CD4-positive, alpha-beta T cell treated with Interleukin-17A for 4 hours (primary cell): ENCODE measurements at places on chromosomes 12 and 14.

DNA sequence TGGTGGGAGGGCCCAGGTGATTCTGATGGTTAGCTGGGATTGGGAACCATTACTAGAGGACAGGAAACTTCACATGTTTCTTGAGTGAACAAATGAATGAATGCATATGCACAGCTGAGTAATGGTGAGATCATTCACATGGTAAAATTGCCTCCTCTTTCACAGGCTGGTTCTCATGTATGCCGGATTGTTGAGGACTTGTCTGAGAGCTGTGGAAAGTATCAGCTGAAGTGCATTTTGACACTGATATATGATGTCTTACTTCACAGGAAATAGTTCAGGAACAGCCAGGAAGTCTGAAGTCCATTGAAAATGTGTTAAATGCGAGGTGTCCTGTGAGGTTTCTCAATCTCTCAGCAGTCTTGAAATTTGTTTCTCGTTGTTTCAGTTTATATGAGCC is 77.6 kb upstream of the DACT1 start:
- no peak for DNase-seq

DNA sequence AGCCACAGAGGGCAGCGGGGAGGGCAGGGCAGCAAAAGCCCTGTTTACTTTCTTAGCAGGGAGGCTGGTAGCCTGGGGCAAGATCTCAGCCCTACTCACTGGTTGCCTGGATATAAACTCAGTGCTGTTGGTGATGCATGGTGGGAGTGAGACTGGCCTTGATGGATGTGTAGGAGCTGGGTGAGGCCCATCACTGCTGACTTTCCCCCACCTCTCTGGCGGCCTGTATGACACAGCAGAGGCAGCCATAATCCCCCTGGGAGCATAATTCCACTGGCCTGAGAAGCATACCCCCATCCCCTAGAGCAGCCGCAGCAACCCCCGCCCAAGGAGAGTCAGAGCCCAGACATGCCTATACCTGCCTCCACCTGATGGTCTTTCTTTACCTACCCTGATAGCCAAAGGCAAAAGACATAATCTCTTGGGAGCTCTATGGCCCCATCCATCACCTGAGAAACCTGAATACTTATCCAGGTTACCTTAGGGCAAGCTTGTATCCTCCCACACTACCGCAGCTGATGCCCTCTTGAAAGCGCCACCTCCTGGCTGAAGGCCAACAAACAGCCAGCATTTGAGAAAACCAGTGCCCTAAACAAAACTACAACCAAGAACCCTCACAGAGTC is 59.3 kb downstream of the DNAI7 start:
- no peak for DNase-seq

GRCh38 chr14:34310724-34311123 is 151.3 kb downstream of the SPTSSA start:
- no peak for DNase-seq

GRCh38 chr12:53505086-53505485 is 2.2 kb downstream of the NPFF start:
- DNase-seq: no peak

GRCh38 chr14:65664436-65664835 is 251.9 kb downstream of the FUT8 start:
- DNase-seq: no peak

DNA sequence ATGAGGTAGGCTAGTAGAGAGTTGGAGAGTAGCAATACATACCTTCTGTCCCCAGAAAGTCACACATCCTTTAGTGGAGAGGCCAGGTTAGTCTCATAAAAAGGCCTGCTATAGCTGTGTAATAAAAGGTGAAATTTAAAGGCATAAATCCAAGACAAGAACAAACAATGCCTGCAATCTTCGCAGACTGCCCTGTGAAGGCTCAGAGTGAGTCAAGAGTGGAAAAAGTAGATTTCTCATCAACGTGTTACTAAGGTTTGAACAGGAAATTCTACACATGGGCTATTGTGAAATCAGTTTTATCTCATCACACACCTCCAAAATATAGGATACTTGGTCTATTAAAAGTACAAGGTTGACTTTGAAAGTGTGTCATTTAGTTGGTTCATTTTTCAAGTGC is at the start of gene KLRC1:
KLRC1 (minus strand) TSS at position 222 of the 400 bp plus-strand sequence. CDS start 2,221 bp downstream, outside the sequence.
- DNase-seq: no peak

DNA sequence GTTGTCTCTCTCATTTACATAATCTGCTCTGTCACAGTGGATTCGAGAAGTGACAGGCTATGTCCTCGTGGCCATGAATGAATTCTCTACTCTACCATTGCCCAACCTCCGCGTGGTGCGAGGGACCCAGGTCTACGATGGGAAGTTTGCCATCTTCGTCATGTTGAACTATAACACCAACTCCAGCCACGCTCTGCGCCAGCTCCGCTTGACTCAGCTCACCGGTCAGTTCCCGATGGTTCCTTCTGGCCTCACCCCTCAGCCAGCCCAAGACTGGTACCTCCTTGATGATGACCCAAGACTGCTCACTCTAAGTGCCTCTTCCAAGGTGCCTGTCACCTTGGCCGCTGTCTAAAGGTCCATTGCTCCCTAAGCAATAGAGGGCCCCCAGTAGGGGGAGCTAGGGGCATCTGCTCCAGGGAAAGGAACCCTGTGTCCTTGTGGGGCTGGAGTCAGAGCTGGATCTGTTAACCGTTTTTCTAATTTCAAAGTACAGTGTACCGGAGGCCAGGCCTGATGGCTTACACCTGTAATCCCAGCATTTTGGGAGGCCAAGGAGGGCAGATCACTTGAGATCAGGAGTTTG is 5.1 kb downstream of the ERBB3 start:
- DNase-seq: peak; percentile 50
